T-helper 22 cell (primary cell): ENCODE measurements at places on chromosomes 1 and 21.

- DNase-seq, result no peak
Observed at GRCh38 chr21:41616031-41616591, 108.2 kb upstream of the TMPRSS2 start.

GRCh38 chr1:201783058-201783457 lies 45.9 kb upstream of the IPO9 start:
- no peak for DNase-seq

GRCh38 chr1:97837161-97837560 lies 83.7 kb downstream of the DPYD start:
- DNase-seq, result no peak

DNA sequence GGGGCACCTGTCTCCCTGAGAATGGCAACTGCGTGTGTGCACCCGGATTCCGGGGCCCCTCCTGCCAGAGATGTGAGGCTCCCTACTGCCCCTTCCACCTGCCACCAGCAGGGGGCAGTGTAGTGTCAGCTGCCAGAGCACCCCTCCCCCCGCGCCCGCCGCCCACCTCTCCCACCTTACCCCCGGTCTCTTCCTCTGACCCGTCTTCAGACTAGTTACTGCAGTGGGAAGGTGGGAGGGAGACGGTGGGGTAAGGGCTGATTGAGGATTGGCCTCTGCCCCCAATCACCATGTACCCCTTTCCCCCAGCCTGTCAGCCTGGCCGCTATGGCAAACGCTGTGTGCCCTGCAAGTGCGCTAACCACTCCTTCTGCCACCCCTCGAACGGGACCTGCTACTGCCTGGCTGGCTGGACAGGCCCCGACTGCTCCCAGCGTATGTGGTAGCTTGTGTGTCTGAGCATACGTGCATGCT lies 10.1 kb upstream of the LRRC71 start:
- DNase-seq, result peak; percentile 8

- peak; percentile 63 for DNase-seq
Observed at GRCh38 chr1:160681066-160681890, 30.3 kb downstream of the CD48 start.

- no peak for DNase-seq
Observed at GRCh38 chr1:34924759-34925555, 4.5 kb downstream of the DLGAP3 start.

DNA sequence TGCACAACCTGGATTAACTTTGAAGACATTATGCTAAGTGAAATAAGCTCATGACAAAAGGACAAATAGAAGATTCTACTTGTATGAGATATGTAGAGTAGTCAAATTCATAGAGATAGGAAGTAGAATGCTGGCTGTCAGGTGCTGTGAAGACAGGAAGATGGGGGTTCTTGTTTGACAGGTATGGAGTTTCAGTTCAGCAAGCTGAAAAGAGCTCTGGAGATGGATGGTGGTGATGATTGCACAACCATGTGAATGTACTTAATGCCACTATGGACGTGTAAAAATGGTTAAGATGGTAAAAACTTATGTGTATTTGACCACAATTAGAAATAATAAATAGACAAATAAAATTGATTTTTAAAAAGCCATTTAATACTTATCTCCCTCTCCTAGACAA lies 169.8 kb upstream of the DUSP10 start:
- no peak for DNase-seq

- DNase-seq, result no peak
Observed at GRCh38 chr21:34736116-34736874, 67.5 kb downstream of the CLIC6 start.

- no peak for DNase-seq
Observed at GRCh38 chr1:201475130-201475529, 6.1 kb upstream of the PHLDA3 start.

- no peak for DNase-seq
Observed at GRCh38 chr1:210696709-210697108, 368.0 kb downstream of the HHAT start.

- DNase-seq, result peak; percentile 61
Observed at GRCh38 chr1:52636721-52637695, 4.0 kb downstream of the SHISAL2A start.
